ENCODE measurements at places on chromosomes 16 and 17.

- DNase-seq, result no peak
These were observed 255.7 kb upstream of the DYNLRB2 start for GRCh38 chr16:80285104-80285503.

GRCh38 chr16:60776281-60776680 is 1260.0 kb downstream of the CDH8 start:
- DNase-seq, result no peak

GRCh38 chr17:75850928-75851692 is 4.0 kb downstream of the WBP2 start:
- no peak for DNase-seq

- DNase-seq, result no peak
These were observed 21.7 kb downstream of the CASKIN2 start for GRCh38 chr17:75493476-75494129.

DNA sequence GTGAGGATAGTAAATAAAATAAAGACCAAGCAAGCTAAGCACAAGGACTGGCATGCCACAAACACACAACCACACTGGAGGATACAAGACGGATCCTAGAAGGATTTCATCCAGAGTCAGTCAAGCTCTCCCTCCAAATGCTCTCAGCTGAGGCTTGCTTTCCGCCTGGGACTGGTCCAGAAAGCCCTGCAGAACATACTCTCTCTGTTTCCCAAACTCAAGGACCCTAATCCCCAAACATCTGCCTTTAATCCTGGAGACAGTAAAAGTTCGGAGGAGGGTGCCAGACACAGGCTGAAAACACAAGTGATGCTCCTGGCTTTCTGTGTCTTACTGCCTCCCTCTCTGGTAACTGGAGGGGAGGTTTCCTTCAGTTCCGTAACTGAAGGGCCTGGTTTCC is 5.3 kb upstream of the HSD11B2 start:
- no peak for DNase-seq

DNA sequence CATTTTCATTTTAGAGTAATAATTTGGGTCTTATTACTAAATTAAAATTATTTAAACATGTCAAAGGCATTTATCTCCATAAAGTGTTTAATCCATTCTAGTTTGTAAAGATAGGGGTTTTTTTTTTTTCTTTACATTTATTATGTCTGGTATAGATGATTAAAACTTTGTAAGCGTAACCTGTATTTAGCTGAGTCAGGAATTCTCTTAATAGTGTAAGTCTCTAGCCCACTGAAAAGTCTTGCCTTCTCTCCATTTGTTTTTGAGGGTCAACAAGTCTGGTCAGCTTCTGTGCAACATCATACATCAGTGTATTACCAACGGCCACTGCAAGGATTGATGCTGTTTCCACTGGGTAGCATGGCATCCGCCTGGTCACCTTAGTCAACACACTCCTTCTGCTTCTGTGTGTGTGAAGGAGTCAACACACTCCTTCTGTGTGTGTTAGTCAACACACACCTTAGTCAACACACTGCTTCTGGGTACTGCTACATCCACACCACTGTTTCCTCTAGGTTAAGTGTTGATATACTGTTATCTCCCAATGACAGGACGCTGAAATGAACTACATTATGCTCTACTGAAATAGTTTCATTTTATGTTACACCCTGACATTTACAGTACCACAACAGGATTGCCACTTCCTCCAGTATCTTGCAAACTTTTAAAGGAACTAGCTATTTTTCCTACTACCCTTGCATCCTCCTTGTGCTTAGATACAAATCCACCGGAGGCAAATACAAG is 37.3 kb upstream of the VWA3A start:
- DNase-seq, result peak; percentile 34

Data from erythroblast (primary cell).